ENCODE measurements at places on chromosomes 16 and 17. TPM values are rescaled to one million over a fixed set of nuclear protein-coding genes. Genes with fewer than 3 reads are reported as not detected.

DNA sequence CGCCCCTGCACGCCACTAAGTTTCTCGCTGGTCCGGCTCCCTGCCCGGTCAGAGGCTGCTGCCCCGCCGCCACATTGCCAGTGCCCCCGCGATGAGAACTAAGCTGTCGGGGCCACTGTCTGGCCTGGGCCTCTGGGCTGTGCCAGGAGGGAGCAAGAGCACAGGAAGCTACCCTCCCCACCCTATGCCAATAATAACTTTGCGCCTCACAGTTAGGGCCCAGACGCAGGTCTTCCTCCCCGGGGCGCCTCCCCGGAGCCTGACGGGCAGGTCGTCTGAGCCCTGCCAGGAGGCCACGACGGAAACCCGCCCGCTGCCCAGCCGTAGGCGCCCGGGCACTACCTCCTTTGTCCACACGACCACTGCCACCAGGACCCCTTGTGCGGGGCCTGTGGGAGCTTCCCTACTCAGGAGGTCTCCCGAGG is 1.5 kb downstream of the ZFPM1 start:
- no peak for DNase-seq

- no peak for DNase-seq
Observed at GRCh38 chr16:3140603-3141427, 6.0 kb downstream of the ZNF213 start.

SOST gene
- not detected for total RNA-seq

DNA sequence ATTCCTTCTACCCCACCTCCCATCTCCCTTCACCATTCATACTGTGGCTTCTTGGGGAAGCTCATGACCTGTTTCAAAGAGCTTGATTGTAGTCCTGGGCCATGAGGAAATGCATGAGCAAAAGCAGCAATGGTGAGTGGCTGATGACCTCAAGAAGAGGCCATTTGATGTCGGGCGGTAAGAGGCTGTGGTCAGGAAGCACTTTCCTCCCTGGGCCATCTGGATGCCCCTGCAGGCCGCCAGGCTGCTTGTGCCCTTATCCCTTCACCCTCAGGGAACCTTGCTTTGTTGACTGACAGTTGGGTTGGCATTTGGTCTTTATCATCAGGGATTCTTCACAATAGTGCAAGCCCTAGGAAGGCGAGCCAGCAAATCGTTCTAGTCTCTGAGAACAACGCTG is 78.3 kb upstream of the TBX2 start:
- no peak for DNase-seq

DNA sequence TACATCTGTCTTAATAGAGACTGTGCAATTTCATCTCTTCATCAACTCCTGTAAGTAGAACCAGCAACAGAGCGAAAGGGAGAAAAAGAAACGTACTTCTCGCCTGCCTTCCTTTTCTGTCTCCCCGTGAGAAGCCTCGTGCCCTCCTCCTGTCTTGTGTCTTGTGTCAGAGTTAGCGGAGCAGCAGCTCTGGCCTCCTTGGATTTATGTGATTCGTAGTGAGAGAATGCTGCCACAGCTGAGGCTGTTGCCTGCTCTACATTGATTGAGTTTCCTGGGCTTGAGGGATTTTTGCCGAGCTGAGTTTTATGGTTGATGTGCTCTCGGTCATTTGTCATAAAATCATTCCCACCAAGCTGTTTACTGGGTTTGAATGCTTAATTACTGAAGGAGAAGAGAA is 579.1 kb upstream of the RBFOX1 start:
- no peak for DNase-seq

DNA sequence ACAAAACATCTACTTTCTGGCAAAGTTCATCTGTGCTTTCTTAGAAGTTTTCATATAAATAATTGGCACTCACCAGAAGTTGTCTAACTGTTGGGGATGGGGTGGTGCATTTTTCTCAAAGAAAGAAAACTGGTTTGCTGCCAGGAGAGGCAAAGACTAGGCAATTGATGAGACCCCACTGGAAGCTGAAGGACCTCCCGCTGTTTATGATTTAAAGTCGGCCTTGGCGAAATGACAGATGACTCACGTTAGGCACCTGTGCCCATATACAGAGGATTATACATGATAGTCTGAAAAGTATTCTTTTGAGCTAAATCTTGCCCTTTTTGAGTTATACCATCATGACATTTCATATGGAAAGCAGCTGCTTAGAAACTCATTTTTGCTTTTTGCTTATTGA is 193.0 kb upstream of the ZFHX3 start:
- no peak for DNase-seq

Data from epithelial cell of proximal tubule (primary cell).